ENCODE measurements at places on chromosomes 2 and 18.
A peak's percentile ranks its signal among the peaks of the same experiment; 100 is the strongest.

GRCh38 chr2:16069663-16069932 lies 129.2 kb downstream of the MYCN start:
- peak; percentile 56 for DNase-seq

GRCh38 chr2:230593765-230594164 lies 118.9 kb upstream of the CAB39 start:
- DNase-seq: no peak

DNA sequence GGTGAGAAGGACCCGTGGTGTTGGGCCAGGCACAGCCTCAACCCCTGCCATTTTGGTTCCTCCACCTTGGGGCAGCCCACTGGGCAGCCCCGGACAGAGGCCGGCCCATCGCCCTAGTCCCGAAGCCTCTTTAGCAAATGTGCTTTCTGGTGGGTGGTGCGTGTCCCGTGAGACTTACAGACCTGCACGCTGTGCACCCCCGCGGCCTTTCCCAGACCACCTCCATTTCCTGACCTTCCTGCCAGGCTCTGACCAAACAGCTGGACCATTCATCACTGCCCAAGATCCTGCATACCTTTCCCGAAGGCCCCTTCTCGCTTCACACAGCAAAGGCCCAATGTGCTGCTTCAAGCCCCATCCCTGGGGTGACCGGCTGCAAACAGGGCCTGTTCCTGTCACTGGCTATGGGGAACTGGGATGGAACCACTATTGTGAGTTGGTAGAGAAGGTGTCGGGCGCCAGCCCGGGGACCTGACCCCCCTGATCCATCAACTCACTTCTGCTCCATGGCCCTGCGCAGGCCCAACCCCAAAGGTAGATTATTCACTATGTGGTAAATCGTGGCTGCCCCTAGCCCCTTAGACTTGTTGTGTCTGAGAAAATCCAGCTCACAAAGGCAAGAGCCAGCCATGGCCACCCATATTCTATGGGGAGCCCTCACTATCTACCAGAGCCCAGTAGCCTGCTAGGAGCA lies 341.0 kb downstream of the EIPR1 start:
- DNase-seq: no peak

GRCh38 chr2:73268830-73269685 lies 15.2 kb downstream of the FBXO41 start:
- no peak for DNase-seq

- DNase-seq: no peak
These were observed 20.0 kb downstream of the NAB1 start for GRCh38 chr2:190668892-190669291.

DNA sequence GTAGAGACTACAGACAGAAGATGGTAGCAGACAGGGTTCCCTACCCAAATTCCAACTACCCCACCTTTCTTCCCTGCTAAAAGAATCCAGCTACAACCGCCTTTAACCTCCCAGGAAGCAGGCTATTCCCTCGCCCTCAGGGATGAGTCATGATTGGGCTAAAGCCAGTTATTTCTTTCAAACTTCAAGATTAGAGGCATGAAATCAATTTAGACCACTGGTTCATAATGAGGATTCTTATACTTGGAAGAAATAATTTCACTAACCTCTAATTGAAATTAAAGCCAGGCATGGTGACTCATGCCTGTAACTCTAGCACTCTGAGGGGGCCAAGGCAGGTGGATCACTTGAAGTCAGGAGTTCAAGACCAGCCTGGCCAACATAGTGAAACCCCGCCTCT lies 20.0 kb downstream of the TRIP12 start:
- DNase-seq: peak; percentile 70

DNA sequence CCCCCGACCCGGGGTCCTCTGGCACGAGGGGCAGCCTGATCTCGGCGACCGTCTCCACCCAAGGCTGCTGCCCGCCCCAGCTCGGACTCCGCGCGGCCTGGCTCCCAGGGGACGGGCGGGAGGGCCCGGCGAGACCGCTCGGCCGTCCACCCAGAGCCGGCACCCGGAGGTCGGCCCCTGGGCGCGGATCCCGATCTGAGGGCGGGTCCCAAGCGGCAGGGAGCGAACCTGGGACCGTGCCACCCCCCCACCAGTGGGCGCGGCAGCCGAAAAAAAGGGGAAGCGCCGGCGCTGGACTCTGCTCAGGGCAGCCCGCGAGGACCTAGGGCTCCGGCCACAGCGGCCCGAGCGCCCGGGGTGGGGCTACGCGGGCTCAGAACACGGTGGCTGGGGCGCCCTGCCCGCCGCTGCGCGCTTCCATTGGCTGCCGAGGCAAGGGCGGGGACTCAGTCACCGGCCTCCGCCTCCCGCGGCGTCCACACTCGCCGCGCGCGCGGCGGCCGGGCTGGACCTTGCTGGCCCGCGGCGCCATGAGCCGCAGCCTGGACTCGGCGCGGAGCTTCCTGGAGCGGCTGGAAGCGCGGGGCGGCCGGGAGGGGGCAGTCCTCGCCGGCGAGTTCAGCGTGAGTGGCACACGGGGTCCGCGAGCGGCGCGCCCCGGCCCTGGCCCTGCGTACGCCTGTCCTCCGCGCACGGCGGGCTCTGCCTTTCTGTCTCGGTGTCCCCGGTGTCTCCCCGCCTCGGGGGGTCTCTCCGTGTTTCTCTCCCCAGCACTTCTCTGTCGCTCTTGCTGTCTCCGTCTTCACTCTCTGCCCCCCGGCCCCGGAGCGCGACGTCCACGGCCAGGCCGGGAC lies at the start of gene PTPN18:
TSS of gene PTPN18 (plus strand) at position 479 of the 854 bp plus-strand sequence. CDS start at position 531, 52 bp downstream.
- DNase-seq: peak; percentile 84

GRCh38 chr2:85935170-85935745 lies 46.5 kb upstream of the ST3GAL5 start:
- no peak for DNase-seq

DNA sequence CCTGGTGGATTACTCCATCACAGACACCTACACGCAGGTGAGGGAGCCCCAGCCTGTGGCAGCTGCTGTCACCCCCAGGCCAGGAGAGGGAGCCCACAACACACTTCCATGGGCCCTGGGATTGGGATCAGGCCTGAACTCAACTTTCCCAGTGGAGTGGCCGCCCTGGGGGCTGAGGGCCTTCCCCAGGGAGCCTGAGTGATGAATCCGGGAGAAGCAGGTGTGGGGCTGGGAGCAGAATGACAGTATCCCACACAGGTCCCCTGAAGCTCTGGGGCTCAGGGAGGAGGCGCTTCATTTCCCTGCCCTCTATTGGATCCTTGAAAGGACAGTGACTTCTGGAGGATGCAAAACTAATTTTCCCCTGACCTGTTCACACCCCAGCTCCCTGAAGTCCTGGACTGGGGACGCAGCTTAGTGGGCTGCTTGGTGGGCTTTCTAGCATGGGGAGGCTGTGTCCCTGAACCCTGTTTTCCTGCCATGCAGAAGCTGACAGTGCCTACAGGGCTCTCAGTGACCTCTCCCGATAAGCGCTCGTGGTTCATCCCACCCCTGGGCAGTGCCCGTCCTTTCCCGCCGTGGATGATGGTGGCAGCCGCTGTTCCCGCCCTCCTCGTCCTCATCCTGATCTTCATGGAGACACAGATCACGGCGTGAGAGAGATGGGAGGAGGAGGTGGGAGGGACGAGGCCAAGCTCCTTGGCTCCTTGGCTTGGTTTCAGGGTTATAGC lies 11.0 kb downstream of the SLC4A3 start:
- DNase-seq: no peak

- DNase-seq: no peak
These were observed 50.9 kb upstream of the SMAD2 start for GRCh38 chr18:47981320-47981719.

DNA sequence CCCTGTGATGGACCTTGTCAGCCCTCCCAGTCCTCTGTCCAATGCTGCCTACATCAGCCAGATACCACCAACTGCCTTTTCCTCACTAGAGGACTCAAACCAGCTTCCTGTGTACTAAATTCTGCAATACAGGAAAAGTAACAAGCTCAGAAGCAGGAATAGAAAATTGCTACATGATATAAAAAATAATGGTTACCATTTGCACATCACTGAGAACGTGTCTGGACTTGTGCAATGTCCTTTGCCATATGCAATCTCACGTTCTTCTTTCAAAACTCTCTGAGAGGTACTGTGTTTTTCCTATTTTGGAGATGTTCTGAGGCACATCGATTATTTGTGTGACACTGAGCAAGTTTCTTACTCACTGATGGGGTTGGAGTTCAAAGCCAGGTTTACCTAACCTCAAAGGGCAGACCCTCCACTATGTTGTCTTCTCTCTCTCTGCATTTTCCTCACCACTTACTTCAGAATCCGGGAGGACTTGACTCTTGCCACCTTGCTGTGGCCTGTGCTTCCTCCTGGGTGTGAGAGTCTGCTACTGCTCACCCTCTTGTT lies 12.1 kb downstream of the UPP2 start:
- no peak for DNase-seq

DNA sequence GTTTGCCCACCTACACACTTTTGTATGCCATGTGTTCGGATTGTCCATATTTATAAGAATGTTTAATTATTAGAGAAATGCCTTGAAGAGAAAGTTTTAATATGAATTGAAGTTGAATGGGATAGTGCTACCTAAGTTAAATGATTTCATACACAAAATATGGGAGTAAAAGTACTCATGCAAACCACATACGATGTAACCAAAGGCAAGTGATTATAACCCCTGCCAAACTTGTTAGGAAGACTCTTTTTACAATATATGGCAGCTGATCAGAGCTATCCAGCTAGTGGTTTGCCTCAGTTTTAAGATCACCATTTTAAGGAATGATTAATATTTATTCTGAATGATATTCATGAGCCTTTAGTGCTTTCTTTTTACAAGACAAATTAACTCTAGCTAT lies 106.7 kb downstream of the MYO1B start:
- DNase-seq: no peak

- DNase-seq: no peak
These were observed 328.8 kb downstream of the OSR1 start for GRCh38 chr2:19029655-19030054.

GRCh38 chr2:226213717-226214116 lies 585.9 kb downstream of the IRS1 start:
- peak; percentile 69 for DNase-seq

GRCh38 chr2:47535996-47536395 lies 133.0 kb downstream of the MSH2 start:
- DNase-seq: no peak

DNA sequence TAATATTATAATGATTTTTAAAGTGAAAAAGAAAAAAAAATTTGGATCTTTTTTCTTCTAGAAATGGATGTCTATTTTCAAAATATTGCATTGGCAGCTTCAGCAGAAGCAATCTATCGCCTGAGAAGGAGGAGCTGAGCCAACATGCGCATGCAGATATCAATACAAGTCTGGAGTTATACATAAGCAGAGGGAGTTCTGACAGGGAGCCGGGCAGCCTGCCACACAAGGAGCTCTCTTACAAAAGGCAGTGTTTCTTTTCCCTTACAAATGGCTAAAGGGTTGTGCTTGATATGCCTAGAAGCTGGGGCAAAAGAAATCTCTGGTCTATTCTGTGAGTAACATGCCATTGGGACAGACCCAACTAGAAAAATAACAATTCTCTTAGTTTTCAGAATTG lies 291.9 kb upstream of the TRIB2 start:
- DNase-seq: no peak

DNA sequence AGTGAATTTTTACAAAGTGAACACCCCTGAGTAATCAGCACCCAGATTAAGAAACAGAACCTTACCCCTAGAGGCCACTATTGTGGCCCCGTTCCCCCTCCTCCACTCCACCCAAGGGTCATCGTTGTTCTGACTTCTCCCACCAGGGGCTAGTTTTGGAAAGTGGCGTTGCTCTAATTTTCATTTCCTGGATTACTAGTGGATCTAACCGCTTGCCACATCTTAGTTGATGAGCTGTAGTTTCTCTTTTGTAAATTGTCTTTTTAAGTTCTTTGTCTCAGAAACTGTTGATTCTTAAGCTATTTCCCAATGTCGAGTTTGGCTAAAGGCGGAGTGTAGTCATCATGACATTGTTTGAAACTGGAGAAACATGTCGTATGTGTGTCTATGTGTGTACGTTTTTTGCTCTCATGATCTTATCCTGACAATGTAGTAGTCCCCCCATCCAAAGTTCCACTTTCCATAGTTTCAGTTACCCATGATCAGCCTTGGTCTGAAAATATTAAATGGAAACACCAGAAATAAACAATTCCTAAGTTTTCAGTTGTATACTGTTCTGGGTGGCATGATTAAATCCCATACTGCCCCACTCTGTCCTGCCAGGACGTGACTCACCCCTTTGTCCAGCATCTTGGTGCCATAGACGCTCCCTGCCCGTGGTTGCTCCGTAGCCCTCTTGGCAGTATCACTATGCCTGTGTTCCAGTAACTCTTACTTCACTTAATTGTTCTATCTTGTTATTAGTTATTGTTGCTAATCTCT lies 71.0 kb upstream of the SP3 start:
- no peak for DNase-seq

DNA sequence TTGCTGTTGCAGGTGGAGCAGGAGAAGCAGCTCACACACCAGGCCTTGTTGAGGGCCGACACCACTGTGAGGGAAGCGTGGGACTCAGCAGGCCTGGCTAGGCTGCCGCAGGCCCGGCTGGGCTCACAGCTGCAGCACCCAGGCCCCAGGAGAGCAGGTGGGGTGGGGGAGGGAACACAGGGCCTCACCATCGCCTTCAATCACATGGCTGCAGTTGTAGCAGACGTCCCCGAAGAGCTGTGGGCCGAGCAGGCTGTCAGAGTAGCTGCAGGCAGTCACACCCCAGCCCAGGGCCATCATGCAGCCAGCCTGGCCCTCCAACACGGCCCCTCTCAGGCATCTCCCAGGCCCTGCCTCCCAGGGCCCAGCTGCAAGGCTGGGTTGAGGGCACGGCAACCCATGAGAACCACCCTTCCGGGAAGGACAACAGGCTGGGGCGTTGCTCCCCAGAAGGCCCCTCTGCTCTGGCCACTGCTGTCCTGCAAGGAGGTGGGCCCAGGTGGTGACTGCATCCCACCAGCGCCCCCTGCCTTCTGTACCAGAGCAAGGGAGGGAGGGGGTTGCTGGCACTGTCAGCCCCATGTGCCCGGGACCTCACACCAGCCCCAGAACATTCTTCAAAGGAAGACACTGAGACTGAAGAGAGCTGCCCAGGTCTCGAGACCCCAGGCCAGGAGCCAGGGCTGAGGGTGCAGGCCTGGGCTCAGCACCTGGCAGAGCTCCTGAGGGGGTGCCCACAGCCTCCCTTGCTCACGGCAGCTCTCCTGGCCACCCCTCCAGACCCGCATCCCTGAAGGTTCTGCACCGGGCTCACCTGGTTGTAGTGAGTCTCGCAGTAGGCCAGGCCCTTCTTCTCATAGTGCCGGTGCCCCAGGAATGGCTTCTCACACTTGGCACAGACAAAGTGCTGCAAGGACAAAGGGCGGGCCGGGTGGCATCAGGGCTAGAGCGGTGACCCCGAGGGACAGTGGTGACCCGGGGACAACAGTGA lies 5.6 kb upstream of the GPR17 start:
- DNase-seq: no peak

DNA sequence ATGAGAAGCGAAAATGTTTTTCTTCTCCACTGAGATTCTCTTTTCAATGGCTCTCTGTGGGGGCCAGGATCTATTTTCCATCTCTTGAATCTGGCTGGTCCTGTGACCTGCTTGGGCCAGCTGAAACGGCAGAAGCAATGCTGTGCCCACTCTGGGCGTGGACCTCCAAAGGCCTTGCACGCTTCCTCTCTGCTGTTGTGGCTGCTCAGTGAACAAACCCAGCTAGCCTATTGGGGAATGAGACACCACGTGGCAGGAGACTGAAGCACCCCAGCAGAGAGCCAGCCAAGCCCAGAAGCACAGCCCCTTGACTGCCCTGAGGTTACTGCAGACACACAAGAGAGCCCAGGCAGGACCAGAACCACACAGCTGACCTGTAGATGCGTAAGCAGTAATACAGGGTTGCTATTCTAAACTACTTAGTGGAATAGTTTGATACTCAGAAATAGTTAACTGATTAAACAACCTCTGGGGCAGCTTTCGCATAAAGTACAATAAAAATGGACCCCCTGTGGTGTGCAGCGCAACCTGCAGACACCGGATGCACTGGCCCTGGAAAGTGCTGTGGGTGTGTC lies 221.7 kb upstream of the SH3BP4 start:
- DNase-seq: no peak

- DNase-seq: no peak
These were observed 101.9 kb downstream of the CTIF start for GRCh38 chr18:48640566-48641270.
